Effector memory CD8-positive, alpha-beta T cell (primary cell): ENCODE measurements at places on chromosomes 2 and 18.

GRCh38 chr18:59908799-59909198 is 9.0 kb downstream of the PMAIP1 start:
- DNase-seq, result no peak
- H3K27ac ChIP-seq, result no peak overlapping the region
- H3K36me3 ChIP-seq, result peaks cover 22% of the 10 kb centered on the region
- H3K4me1 ChIP-seq, result peaks cover 22% of the 10 kb centered on the region
- peaks cover 5% of the 10 kb centered on the region for H3K27me3 ChIP-seq

DNA sequence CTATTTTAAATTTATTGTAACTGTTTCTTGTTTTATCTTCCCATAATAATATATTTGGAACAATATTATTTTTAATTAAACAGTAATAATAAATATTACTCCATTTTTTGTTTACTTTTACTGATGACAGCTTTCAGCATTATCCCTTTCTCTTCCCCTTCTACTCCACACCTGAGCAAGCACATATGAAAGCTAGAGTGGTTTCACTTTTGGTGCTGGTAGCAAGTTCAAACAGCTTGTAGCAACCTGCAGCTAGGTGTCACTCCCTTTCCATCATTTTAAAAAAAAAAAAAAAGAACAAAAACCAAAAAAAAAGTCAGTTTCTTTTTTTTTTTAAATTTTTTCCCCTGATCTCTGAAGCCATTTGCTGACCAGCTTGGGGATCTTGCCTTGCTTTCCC is 801.8 kb downstream of the CCDC85A start:
- no peak overlapping the region for H3K4me3 ChIP-seq
- H3K4me1 ChIP-seq, result no peaks in the 10 kb centered on the region

DNA sequence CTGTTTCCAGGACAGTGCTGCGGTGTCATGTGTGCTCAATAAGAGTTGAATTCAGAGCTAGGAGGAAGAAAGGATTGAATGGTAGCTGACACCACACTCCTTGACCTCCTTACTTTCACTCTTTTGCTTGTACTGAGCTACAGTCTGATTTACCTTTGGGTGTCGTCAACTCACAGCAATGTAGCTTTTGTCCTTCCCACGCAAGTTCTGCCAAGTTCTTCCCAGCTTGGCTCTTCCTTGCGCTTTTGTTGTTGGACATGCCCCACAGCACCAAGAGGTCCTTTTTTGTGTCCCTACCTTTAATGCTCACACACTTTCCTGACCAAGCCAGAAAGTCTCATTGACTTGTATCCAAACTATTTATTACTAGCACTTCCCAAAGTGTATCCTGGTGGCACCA is 38.3 kb upstream of the ITGB6 start:
- no peaks in the 10 kb centered on the region for H3K36me3 ChIP-seq
- no peak overlapping the region for H3K27ac ChIP-seq
- H3K4me1 ChIP-seq, result no peaks in the 10 kb centered on the region
- no peak for DNase-seq
- H3K27me3 ChIP-seq, result peaks cover 4% of the 10 kb centered on the region

DNA sequence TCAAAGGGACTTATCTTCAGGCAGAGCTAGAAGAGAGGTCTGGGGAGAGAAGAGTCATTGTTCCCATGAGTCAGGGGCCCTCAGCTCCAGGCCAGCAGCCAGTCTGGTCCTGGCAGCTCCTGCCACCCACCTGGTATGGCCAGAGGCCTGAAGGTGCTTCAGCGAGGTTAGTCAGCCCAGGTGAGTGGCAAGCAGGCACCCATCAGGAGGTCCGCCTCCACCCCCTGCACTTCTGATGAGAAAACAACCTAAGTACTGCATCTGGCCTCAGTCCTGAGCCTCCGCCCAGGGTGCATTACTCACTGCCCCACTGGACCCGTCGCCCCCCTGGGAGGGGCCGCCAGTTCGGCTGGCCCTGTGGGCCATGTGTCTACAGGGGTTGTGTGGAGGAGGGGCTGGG is 130.2 kb downstream of the INHBB start:
- no peak overlapping the region for H3K27ac ChIP-seq
- no peaks in the 10 kb centered on the region for H3K4me1 ChIP-seq
- H3K4me3 ChIP-seq, result no peak overlapping the region
- DNase-seq, result no peak
- H3K27me3 ChIP-seq, result peaks cover 4% of the 10 kb centered on the region

- H3K4me3 ChIP-seq, result no peak overlapping the region
- no peak overlapping the region for H3K27ac ChIP-seq
- H3K4me1 ChIP-seq, result peaks cover 6% of the 10 kb centered on the region
Observed at GRCh38 chr2:23524261-23524706, 139.3 kb downstream of the KLHL29 start.

DNA sequence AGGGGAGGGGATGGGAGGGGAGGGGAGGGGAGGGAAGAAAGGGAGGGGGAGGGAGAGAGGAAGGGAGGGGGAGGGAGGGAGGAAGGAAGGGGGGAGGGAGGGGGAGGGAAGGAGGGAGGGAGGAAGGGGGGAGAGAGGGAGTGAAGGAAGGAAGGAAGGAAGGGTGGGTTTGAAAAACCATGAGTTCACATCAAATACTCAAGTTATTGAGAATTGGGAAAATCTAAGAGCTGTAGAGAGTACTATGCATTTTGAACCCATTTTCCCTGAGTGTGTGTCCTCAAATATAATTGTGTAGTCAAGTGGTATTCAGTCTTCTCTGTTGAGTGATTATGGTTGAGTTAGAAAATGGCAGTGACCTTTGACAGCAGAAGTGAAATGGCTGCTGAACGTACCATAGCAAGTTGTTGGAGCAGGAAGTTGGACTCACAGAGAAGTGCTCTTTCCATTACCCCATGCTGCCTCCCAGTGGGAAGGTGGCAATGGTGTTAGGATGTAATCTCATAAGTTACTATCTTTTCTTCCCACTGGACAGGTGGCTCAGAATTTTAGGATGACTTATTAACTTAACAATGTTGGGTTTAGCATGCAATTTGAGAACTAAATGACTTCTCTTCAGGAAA is 214.6 kb downstream of the SETBP1 start:
- peaks cover 8% of the 10 kb centered on the region for H3K4me1 ChIP-seq
- no peak for DNase-seq
- peak overlapping the region; percentile 64 for H3K27ac ChIP-seq

DNA sequence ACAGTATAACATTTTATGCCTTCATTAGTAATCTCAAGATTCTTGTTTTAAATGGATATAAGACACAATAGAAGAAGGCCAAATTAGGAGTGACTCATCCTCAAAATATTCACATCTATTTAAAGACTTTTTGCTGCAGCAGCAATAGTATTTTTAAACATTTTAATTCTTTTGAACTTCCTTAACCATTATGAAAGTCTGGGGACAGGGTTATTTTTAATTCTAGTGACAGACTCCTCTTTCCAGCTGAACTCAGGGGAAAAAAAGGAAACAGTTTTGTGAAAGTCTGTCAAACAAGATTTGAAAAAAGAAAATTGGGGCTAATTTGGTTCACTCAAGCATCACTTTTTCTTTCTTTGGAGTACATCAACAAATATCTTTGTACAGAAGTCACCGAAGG is 541.8 kb downstream of the NUP35 start:
- no peaks in the 10 kb centered on the region for H3K4me1 ChIP-seq
- no peak overlapping the region for H3K27ac ChIP-seq
- no peaks in the 10 kb centered on the region for H3K36me3 ChIP-seq
- H3K27me3 ChIP-seq, result no peaks in the 10 kb centered on the region

DNA sequence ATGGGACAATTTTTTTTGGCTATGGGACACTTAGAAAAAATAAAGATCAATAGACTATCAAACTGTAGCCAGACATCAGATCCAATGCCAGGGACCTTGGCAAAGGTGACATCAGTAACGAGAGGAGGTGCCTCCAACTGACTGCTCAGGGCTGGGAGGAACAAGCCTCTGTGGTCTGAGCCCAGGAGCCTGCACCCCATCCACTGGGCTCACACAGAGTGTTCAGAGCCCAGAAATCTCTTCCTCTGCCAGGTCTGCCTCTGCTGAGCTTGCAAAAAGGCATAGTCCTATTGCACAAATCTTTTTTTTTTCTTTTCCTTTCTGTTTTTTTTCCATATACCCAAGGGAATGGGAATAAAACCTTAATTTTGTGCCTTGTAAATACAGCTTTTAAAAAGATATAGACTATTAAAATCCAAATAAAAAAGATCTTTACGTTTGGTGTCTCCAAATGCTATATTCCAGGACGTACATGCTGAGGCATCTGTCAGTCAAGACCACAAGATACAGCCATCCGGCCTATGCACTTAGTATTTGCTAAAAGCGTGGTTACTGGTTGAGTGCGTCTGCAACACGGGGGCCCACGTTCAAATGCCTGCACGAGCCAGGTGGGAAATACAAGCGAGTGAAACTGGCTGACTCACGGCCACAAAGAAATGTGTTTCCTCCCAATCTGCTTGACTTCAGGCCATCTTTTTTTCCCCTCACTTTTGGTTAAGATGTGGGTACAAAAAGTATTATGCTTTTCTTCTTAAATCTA is 7.8 kb upstream of the ARHGAP25 start:
- H3K36me3 ChIP-seq, result peaks cover 6% of the 10 kb centered on the region
- DNase-seq, result peak; percentile 74
- H3K4me1 ChIP-seq, result peaks cover 58% of the 10 kb centered on the region
- H3K4me3 ChIP-seq, result peak overlapping the region; percentile 61

DNA sequence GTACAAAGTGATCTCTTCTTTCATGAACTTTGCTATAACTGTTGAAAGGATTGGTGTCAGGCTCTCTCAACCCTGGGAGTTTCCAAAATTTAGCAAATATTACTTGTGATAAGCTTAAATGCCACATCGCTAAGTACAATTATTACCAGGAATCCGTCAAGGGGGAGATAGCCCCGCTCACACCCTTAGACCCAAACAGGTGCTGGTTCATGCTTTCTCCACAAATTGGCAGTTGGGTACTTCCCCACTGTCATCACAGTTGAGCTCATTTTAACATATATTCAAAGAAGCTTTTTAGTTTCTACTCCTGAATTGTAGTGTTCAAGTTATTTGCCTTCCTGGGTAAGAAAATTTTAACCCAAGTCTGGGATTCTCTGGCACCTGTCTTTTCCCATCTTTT is 29.8 kb upstream of the EPB41L5 start:
- peaks cover 7% of the 10 kb centered on the region for H3K4me1 ChIP-seq
- no peak overlapping the region for H3K4me3 ChIP-seq
- H3K36me3 ChIP-seq, result peaks cover 20% of the 10 kb centered on the region
- DNase-seq, result no peak

GRCh38 chr2:69798290-69798908 is 31.1 kb upstream of the GMCL1 start:
- H3K27me3 ChIP-seq, result no peaks in the 10 kb centered on the region
- peaks cover under 1% of the 10 kb centered on the region for H3K36me3 ChIP-seq
- DNase-seq, result no peak
- H3K4me3 ChIP-seq, result no peak overlapping the region
- H3K4me1 ChIP-seq, result peaks cover 4% of the 10 kb centered on the region

DNA sequence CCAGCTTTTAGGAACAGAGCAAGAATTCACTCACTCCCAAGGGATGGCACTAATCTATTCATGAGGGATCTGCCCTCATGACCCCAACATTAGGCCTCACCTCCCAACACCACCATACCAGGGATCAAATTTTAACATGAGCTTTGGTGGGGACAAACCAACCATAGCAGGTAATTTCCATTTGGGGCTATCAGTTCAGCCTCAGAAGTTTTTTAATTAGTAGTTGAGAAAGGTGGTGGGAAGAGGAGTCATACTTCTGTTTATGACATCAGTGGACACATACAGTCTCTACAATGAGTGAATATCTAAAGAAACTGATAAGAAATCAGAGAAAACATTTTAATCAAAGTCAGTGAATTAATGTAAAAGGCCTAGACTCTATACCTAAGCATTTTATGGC is 59.6 kb upstream of the EMILIN2 start:
- peaks cover 87% of the 10 kb centered on the region for H3K36me3 ChIP-seq
- peak overlapping the region; percentile 77 for H3K27ac ChIP-seq
- H3K4me3 ChIP-seq, result no peak overlapping the region

GRCh38 chr18:78448106-78448505 is 531.5 kb upstream of the SALL3 start:
- no peaks in the 10 kb centered on the region for H3K4me1 ChIP-seq
- no peak for DNase-seq
- no peak overlapping the region for H3K4me3 ChIP-seq
- no peaks in the 10 kb centered on the region for H3K27me3 ChIP-seq

DNA sequence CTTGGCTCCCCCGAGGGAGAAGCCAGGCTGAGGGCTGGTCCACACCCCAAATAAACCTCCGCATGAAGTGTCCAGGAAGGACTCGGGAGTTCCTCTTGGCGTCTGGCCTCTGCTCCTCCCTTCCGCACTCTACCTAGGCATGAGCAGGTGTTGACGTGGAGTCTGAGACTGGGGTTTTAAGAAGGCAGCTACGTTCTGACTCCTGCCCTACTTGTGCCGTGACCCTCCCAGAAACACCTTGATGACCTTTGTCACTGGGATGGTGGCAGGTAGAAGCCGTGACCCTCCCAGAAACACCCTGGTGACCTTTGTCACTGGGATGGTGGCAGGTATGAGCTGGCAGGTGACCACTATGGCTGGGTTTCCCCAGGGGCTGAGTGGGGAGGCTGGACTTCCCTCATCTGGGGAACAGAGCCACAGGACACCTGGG is 54.8 kb downstream of the HS6ST1 start:
- no peak overlapping the region for H3K4me3 ChIP-seq
- no peak overlapping the region for H3K27ac ChIP-seq
- H3K27me3 ChIP-seq, result no peaks in the 10 kb centered on the region
- no peak for DNase-seq
- no peaks in the 10 kb centered on the region for H3K36me3 ChIP-seq
- peaks cover 2% of the 10 kb centered on the region for H3K4me1 ChIP-seq

GRCh38 chr2:23269747-23270146 is 115.2 kb upstream of the KLHL29 start:
- H3K27me3 ChIP-seq, result no peaks in the 10 kb centered on the region
- H3K4me3 ChIP-seq, result no peak overlapping the region
- no peaks in the 10 kb centered on the region for H3K36me3 ChIP-seq
- no peak for DNase-seq

DNA sequence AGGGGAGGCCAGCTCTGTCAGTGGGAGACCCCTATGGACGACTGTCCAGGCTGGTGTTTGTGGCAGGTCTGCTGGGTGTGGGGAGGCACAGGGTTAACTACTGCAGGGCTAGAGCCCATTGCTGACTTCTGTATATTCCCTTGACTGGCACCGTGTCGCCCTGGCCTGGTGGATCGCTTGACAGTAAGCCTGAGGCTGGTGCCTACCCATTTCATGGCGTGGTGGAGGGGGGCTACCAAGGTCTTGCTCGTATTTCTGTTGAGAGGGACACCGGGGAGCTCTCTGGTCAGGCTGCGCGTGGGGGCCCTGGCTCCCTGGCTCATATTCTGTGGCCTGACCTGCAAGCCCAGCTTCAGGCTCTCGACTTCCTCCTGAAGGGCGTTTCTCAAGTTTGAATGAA is 119.7 kb downstream of the ACOXL start:
- peak overlapping the region; percentile 96 for H3K27ac ChIP-seq
- no peaks in the 10 kb centered on the region for H3K36me3 ChIP-seq
- peak overlapping the region; percentile 80 for H3K4me3 ChIP-seq
- no peaks in the 10 kb centered on the region for H3K27me3 ChIP-seq
- DNase-seq, result no peak

GRCh38 chr18:47557160-47557559 is 305.7 kb upstream of the SKOR2 start:
- H3K27me3 ChIP-seq, result peaks cover 57% of the 10 kb centered on the region
- no peaks in the 10 kb centered on the region for H3K4me1 ChIP-seq
- DNase-seq, result no peak
- H3K4me3 ChIP-seq, result no peak overlapping the region

GRCh38 chr2:112534826-112535225 is 7.4 kb upstream of the POLR1B start:
- H3K4me3 ChIP-seq, result no peak overlapping the region
- peaks cover 4% of the 10 kb centered on the region for H3K36me3 ChIP-seq
- H3K27ac ChIP-seq, result no peak overlapping the region
- H3K27me3 ChIP-seq, result no peaks in the 10 kb centered on the region
